Dermis lymphatic vessel endothelial cell (primary cell): ENCODE measurements at places on chromosomes 5 and 9. TPM values are rescaled to one million over a fixed set of nuclear protein-coding genes. Genes with fewer than 3 reads are reported as not detected.

Gene CAAP1
- 11.9 and 15.8 TPM in 2 replicates for total RNA-seq

Gene PCAT7
- not detected in 2 replicates for total RNA-seq

Gene POU5F2
- total RNA-seq: 0.33 and 0.43 TPM in 2 replicates

Gene ERAP2
- 5.6 and 43.2 TPM in 2 replicates for total RNA-seq

Gene FBP1
- 0.09 and 0.33 TPM in 2 replicates for total RNA-seq

Gene CNTNAP3
- 86.4 and 88.0 TPM in 2 replicates for total RNA-seq

Gene IFNA13
- total RNA-seq: not detected in 2 replicates

Gene MCIDAS
- total RNA-seq: not detected in 2 replicates
